ENCODE measurements at places on chromosomes 4 and X.
A peak's percentile ranks its signal among the peaks of the same experiment; 100 is the strongest.

DNA sequence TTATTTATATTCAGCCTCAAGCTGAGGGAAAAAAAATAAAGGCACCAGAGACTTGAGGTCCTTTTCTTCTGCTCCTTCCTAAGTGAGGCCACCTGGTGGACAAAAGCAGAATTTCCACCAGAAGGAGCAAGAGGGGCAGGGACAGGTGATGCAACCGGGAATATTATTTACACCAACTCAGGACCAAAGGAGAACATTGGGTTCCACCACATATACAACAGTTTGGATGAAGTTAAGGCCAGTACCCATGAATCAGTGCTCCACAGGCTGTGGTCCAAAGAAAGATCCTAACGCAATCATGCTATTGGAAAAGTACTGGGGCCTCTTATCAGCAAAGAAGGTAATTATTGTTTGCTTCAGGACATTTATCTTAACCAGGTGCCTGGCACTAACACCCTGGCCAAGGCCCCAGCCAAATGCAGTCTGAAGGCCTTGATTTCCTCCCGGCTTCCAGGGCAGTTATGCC, 57.4 kb downstream of the TSC22D3 start:
- DNase-seq: peak; percentile 23

DNA sequence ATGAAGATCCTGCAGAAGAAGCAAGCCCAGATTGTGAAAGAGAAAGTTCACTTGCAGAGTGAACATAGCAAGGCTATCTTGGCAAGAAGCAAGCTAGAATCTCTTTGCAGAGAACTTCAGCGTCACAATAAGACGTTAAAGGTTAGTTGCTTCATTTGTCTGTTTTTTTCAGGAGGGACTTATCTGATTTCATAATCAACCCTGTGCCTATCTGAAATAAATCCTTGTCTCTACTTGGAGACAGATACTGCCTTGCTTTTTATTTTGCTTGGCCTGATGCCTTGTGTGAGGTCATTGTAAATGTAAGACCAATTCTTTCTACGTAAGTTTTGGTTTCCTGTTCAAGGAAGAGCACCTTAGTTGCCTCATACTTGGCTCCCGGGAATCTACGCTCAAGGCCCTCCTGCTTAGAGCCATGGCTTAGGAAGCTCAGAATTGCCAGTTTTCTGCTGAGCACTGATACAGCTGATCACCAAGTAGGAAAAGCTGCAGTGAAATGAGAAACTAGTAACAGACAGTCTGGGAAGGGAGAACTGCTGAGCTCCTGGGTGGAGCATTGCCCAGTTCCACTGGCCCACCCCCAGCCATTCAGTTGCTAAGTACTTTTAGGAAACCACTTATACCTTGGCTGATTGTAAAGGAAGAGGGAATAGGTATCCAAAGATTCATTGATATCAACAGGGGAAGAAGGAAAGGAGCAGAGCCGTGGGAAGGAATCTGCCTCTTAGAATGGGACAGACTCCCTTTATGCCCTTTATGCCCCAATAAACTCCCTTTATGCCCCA, 41.8 kb downstream of the RBBP7 start:
- no peak for DNase-seq

GRCh38 chr4:186724864-186725468, 1.3 kb upstream of the FAT1 start:
- DNase-seq: no peak

DNA sequence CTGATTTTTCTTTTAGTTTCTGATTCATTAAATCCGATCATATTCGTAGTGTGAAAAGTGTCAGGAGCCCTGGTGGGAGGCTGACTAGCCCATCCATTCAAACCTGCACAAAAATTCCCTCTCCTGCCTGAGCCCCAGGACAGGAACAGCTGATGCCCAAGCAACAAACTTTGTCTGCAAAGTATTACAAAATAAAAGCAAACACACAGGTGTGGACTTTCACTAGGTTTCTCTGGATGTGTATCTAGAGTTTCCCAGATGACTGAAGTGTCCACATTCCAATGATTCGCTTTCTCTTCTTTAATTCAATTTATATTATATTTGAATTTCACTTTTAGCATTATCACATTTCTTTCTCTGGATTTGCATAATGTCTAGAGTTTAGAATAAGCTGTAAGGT, 18.2 kb upstream of the FAM9B start:
- DNase-seq: no peak
